ENCODE measurements at places on chromosomes 7 and 10. TPM values are rescaled to one million over a fixed set of nuclear protein-coding genes. Genes with fewer than 3 reads are reported as not detected.

Gene CYREN
- 31.6 TPM for total RNA-seq

Gene ELOVL3
- not detected for total RNA-seq

Gene TCAF2
- total RNA-seq = 3.5 TPM

DNA sequence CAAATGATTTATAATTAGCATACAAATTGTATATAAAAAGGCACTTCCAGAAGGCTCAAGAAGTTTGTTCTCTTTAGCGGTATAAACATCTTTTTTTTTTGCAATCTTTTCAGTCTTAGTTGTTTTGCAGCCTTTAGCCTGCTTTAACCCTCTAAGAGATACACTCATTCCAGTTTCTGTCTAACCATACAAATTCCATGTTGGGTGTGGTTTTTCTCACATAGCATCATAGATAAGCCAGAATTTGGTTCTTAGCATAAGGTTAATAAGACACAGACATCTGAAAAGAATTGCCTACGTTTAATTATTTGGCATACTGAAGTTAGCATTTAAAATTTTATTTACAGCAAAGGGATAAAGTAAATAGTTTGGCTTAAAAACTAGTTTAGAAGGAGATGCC, 92.5 kb upstream of the NPVF start:
- no peaks in the 10 kb centered on the region for H3K27me3 ChIP-seq
- H3K36me3 ChIP-seq = no peaks in the 10 kb centered on the region
- no peak overlapping the region for H3K4me3 ChIP-seq
- DNase-seq = no peak
- no peak overlapping the region for H3K27ac ChIP-seq

DNA sequence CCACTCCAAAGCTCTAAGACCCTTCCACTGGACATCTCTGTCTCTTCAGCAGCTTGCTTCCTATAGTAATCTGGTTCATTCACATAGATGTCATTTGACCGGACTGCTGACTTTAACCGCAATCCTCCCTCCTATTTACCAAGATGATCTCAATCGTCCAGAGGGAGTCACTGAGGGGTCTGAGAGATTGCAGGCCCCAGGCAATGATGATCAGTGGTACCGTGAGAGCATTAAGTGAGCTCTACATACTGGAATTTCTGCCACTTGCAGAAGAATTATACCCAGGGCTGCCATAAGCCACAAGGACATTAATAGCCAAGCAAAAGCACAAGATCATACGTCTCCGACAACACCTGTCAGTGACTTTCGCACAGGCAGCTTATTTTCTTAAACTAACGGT, 245.9 kb downstream of the SFMBT2 start:
- no peak overlapping the region for H3K4me3 ChIP-seq
- no peak overlapping the region for H3K27ac ChIP-seq
- H3K4me1 ChIP-seq = no peaks in the 10 kb centered on the region
- DNase-seq = no peak
- H3K36me3 ChIP-seq = peaks cover 56% of the 10 kb centered on the region
- no peaks in the 10 kb centered on the region for H3K27me3 ChIP-seq

GRCh38 chr7:127884066-127884559, 147.1 kb downstream of the LRRC4 start:
- H3K4me1 ChIP-seq = peaks cover 36% of the 10 kb centered on the region
- H3K27me3 ChIP-seq = no peaks in the 10 kb centered on the region
- no peak overlapping the region for H3K4me3 ChIP-seq
- no peak overlapping the region for H3K27ac ChIP-seq

GRCh38 chr10:17648243-17649035, 4.5 kb downstream of the STAM start:
- H3K27ac ChIP-seq = no peak overlapping the region
- peaks cover 31% of the 10 kb centered on the region for H3K4me1 ChIP-seq
- no peaks in the 10 kb centered on the region for H3K27me3 ChIP-seq

- no peak overlapping the region for H3K4me3 ChIP-seq
- peak; percentile 84 for DNase-seq
- peaks cover 4% of the 10 kb centered on the region for H3K27me3 ChIP-seq
- no peak overlapping the region for H3K27ac ChIP-seq
- H3K4me1 ChIP-seq = no peaks in the 10 kb centered on the region
These were observed 30.2 kb upstream of the ABI1 start for GRCh38 chr10:26890956-26891355.

DNA sequence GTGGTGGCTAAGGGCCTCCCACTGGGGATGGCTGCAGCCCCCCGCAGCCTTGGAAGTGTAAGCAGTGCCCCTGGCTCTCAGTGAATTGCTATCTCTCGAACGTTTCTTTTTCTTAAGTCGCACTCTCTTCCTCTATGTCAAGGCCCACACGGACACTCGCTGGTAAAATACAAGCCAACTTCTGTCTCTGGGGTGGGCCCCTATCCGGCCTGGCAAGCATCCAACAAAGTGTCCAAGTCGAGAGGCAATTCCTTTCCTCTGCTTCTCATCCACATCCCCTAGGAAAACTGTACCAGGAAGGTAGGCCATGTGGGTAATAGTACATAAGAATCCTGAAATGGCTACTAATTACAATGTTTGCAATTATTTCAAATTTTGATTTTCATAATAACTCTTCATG, 194.9 kb upstream of the MGMT start:
- DNase-seq = peak; percentile 52
- H3K36me3 ChIP-seq = no peaks in the 10 kb centered on the region
- H3K27me3 ChIP-seq = no peaks in the 10 kb centered on the region
- H3K4me3 ChIP-seq = no peak overlapping the region

- H3K27me3 ChIP-seq = no peaks in the 10 kb centered on the region
- H3K4me3 ChIP-seq = no peak overlapping the region
- peaks cover 17% of the 10 kb centered on the region for H3K4me1 ChIP-seq
- H3K27ac ChIP-seq = no peak overlapping the region
- peaks cover 55% of the 10 kb centered on the region for H3K36me3 ChIP-seq
These were observed 37.4 kb downstream of the GBX1 start for GRCh38 chr7:151129960-151130591.
